Suppressor macrophage (primary cell): ENCODE measurements at places on chromosomes 7 and 10.

DNA sequence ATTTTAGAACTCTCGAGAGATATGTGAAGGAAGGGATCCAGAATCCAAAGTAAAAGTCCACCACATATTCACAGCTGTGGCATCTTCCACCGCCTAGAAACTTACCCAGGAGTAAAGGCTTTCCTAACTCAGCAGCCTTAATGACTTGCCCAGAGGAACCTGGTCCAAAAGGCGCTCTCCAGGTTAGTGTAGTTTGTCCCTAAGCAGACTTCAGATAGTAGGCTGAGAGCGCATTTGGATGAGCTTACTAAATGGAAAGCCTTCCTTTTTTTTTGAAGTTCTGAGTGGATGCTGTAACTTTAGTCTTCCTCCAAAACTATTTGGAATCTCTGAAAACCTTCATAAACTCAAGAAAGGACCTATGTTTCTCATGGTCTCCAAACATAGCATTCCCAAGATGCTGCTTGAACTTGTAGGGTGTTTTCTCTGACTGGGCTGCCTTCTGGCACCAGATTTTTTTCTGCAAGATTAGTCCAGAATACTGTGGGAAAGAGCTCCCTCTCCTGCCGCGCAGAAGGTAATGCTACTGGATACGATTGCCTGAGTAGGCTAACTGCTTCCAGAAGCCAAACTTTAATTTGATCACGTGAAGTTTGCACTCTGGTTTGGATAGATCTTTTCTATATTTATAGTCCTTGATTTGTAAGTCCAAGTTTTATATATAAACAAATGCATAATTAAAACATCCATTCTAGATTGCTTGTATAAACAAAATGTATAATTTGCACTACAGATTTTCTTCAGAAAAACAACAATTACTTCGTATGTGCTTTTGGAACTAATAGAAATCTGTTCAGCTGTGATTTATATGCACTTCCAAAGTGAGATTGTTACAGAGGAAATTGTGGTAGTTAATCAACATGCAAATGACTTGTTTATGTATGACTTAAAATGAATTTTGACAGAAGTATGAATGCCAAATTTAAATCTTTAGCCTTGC, 19.6 kb upstream of the GPR37 start:
- DNase-seq: peak; percentile 45

- DNase-seq: no peak
These were observed 69.3 kb upstream of the PHYHIPL start for GRCh38 chr10:59107147-59107546.

GRCh38 chr7:51310131-51310583, 6.5 kb downstream of the COBL start:
- DNase-seq: no peak

GRCh38 chr10:33190406-33190805, 144.1 kb downstream of the NRP1 start:
- no peak for DNase-seq

GRCh38 chr7:151732292-151732691, 144.6 kb downstream of the PRKAG2 start:
- no peak for DNase-seq

- DNase-seq: no peak
These were observed 8.1 kb downstream of the IRF5 start for GRCh38 chr7:128945668-128946366.

DNA sequence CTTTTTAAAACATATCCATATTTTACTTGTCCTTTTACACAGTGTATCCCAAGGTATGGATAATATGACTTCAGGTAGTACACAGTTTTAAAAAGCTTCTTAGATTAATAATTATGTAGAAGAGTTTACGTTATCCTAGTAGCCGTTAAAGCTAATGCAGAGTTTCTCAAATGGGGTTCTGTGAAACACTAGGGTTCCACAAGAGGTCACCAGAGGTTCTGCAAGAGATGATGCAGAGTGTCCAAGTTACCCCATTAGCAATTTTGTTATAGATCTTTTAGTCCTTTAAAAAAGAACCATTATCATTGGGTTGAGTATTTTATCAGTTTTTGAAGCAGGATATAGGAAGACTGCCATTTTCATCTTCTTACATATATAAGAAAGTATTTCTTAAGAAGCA, 298.9 kb upstream of the HPS1 start:
- no peak for DNase-seq

- no peak for DNase-seq
These were observed 12.0 kb downstream of the VAX1 start for GRCh38 chr10:117126034-117126433.
